ENCODE measurements at places on chromosomes 6 and 20.

- DNase-seq = no peak
Observed at GRCh38 chr6:159852877-159853276, 37.9 kb upstream of the MAS1 start.

- DNase-seq = no peak
Observed at GRCh38 chr20:47574616-47575364, 73.1 kb downstream of the NCOA3 start.

DNA sequence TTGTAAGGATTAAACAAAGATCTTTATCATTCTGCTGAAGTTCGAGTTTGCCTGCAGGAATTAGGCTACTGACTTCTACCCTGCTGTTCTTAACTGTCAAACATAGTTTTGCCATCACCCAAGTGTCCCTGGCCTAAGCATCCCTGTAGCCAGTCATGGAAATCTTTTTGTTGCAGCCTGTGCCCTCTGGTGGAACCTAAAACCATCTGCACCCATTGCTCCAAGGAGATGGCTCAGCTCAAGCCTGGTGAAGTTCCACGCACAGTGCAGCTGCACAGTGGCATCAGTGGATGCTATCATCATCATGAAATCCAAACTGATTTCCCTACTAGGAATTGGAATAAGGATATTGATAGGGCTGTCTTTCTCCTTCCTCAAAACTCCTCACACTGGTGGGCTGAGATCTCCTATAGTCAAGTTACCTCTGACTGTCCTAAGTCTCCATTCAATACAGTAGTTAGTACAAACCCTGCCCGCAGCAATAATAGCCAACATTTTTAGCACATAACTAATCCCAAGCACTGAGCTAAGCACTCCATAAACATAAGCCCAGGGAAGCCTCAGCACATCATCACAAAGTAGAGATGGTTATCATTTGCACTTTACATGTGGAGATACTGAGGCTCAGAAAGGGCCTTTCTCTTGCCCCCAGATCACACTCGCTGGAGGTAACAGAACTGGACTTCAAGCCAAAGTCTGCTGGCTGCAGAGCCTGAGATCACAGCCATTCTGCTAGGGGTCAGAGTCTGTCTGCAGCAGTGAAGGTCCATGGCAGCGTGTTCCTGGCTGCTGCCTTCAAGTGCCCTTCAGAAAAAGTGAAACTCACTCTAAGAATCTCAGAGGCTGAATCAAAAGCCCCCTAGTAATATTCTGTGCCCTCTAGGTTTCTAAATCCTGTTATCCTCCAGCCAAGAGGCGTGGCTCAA, 77.2 kb upstream of the MC3R start:
- no peak for DNase-seq

DNA sequence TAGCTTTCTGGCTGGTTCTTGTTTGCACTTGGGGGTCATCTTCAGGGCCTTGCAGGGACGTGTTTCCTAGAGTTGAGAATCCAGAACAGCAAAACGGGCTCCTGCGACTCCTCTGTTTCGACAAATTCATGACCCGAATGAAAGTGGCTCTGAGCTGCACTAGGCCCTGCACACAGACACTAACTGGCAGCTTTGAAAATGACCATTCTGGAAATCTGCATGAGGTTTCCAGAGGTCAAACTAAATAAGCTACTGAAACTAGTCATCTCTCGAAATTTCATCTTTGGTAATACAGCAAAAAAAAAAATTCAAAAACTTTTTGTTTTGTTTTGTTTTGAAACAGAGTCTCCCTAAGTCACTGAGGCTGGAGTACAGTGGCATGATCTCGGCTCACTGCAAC, 15.5 kb upstream of the BMP7 start:
- DNase-seq = no peak

DNA sequence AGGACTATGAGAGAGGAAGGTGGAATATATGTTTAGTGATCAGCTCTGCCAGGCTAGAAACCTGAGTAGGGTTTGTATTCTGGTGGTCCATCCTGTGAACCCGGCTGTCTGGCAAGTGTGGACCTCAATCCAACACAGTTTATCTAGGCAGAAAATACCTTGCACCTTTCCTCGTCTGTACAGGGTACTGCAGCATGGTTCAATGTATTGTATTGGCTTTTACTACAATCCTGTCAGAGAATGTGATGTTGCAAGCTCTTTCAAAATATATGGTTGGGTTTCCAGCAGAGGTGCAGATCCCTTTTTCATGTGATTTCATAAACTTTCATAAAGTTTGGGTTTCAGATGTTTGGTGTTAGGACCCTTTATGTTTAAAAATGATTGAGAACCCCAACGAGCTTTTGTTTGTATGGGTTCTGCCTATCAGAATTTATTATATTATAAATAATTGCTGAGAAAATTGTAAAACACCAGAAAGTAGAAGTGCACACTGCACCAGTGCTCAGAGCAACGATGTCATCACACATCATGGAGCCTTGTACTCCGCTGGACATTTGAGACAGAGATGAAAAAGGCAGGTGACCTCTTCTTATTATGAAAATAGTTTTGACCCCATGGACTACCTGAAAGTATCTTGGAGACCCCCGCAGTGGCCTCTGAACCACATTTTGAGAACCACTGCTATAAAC, 106.6 kb downstream of the RTN4IP1 start:
- DNase-seq = no peak

GRCh38 chr6:55545791-55546190, 33.2 kb downstream of the HMGCLL1 start:
- no peak for DNase-seq

DNA sequence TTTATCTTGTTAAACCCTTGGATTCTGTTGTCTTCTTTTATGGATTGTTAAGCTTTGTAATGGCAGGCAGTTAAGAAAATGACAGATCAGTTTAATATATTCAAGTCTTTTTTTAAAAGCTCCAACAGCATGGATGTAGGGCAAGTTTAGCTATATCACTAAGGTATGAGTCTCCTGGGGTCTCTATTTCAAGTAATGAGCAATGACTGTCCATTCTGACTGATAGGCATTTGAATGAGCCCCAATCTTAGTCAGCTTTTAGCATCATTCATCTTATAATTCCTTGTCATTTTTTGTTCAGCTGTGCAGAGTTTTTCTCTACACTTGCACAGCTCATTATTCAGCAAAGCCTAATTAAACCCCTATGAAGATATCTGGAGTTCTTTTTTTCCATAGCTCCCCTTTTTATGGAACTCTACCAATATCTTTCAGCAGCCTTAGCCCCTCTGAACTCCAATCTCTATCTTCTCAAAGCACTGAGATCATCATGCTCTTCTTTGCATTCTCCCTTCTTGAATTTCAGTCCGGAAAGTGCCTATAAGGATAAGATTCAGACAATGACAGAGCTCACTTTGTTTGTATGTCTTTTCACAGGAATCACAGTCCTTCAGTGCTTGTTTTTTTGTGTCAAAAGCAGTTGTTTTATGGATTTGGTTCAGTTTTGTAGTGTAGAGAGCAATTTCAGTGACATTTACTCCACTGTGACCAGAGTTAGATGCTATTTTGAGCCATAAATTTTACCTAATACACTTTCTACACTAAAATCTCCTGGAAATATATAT, 97.2 kb upstream of the DOK5 start:
- DNase-seq = no peak

DNA sequence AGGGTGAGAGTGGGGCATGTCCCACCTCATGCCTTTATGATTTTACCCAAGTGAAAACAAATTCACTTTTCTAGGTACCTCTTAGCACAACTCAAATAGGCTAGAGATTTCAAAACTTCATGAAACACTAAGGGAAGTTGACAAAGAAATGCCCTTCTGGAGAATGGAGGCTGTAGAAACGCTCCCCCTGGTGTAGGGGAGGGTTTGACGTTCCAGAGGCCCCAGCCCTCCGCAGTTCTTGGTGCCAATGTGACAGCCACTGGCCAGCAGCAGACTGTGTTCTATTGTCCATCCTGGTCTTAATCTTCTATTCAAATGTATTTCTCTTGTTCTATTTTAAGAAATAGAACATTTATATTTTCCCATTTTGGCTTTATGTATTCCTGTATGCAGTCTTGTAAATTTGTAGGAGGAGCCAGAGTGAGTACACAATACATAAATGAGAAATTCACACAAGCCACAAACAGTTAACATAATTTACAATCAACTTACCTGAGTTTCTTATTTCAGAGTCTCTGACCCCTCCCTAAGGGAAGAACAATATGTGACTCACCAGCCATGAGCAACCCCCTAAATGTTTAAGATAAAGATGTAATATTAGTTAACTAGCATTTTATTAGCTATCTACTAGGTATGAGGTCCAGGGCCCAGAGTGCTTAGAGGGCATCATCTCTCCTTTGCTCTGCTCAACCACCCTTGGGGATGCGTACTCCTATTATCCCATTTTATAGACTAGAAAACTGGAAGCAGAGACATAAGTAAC, 8.8 kb upstream of the MUC21 start:
- DNase-seq = no peak

- no peak for DNase-seq
Observed at GRCh38 chr6:20034408-20034769, 177.9 kb downstream of the MBOAT1 start.

DNA sequence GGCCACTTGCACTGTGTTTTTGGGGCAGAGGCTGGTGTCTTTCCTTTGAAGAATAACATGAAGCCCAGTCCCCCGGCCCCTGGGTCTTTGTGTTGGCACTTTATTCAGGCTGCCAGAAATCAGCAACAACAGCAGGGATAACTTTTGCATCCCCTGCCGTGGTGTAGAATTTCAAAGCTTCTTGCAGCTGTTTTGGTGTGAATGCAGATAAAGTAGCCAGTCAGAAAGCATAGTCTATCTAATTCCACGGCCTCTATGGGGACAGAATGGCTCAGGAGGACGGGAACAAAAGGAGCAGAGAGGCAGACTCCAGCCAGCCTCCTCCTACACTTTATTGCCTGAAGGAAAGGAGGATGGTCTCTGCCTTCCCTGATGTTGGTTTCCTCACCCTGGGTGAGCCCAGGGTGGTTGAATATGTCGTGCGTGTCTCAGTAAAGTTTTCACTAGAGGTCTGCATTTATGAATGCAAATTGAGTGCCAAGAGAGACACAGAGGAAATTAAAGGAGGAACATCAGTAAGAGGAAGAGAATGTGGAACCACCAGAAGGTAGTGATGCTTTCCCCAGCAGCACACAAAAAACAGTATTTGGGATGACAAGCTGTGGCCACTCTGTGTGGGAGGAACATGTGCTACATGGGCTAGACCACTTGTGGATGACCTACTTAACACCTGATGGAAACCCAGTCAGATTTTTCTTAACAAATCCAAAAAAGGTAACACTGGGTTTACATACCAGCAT, 125.9 kb upstream of the TRAF3IP2 start:
- DNase-seq = no peak

GRCh38 chr20:45114465-45115385, at the start of gene WFDC5:
Gene WFDC5 (minus strand): TSS chr20:45115174. CDS start chr20:45115083, 91 bp downstream.
- no peak for DNase-seq

DNA sequence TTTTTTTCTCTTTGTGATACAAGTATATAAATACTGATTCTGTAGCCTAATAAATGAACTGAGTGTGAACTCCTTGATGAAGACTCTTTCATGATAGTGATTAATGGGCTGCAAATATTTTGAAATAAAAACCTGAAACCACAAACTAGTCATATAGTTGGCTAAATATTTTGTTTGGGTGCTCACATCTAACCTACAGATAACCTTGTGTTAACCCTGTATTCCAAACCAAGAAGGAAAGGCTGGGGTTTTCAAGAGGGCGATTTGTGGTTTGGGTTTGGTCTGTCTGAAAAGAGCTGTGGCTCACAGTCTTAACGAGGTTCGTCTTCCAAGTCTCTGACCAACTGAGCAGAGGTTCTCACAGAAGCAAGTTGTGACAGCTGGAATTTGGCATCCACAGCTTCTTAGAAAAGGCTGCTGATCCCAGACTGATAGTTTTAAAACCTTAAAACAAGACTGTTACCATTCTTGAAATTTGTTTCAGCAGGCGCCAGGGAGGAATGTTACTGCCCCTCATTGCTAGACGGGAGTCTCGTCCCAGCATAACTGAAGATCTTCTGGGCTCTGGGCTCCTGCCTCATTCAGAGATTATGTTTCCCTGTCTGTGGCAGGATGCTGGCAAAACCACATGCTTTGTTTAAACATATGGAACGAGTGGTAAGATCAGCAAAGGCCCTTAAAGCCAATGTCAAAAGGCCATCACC, 736.4 kb upstream of the MARCKS start:
- DNase-seq = no peak

- peak; percentile 73 for DNase-seq
Observed at GRCh38 chr20:32017711-32018251, 7.5 kb downstream of the CCM2L start.

DNA sequence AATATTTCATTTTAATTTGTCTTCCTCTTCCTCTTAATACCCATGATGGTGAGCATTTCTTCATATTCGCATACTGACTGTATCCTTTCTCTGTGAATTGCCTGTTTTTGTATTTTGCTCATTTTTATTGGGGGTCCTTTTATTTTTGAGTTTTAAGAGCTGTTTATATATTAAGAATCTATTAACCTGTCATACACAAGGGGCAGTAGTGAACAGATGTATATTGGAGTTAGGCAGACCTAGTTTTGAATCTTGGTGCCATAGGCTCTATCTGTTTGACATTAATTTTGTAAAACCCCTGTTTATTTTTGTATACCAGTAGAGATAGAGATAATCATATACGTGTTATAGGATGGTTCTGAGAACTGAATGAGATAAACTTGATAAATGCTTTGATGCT, 3.1 kb upstream of the WFDC5 start:
- no peak for DNase-seq

DNA sequence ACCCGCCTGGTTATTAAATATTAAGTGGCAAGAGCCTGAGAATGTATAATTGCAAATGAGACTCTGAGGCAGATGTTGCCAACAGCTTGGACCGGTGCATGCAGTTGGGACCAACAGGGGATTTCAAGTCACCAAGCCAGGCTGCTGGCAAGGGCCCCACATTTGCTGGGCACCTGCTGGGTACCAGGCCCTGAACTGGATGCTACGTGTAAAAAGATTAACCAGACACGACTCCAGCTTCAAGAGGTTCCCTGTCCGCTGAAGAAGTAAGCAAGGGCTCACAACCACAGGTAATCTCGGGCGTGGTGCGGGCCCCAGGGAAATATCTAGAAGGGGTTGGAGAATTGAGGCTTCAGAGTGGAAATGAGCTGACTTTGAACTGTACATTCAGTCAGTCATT, 13.2 kb upstream of the SIRPA start:
- no peak for DNase-seq

DNA sequence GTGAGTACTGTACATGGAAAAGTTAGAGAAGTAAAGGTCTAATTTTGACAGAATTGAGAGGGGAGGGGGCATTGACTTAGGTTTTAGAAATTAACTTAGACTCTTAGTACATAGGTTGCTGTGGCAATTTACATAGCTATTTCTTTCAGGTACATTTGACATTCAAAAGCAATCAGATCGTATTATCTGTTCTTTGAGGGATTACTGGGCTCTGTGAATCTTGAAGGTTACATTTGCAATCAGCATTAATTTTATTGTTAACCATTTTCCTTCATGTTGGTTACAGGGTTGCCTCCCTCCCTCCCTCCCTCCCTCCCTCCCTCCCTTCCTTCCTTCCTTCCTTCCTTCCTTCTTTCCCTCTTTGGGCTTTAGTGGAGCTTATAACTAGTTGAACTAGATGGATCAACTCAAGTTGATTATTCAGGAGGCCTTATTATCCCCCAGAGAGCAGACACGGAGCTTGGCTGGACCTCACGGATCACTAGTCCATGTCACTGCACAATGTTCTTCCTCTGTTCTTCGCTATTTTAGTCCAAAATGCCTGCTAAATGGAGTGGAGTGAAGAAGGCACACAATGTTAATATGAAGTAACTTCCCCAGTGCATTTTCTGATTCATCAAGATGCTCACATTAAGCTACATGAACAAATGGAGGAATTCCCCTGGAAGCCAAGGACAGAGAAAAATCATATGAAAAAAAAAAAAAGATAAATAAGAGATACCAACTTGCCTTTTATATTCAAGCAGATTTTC, 87.8 kb downstream of the PLCB4 start:
- DNase-seq = no peak

GRCh38 chr20:48467622-48468021, 360.2 kb downstream of the PREX1 start:
- peak; percentile 53 for DNase-seq
